EL (cell line): ENCODE measurements at places on chromosomes 12 and 14.

DNA sequence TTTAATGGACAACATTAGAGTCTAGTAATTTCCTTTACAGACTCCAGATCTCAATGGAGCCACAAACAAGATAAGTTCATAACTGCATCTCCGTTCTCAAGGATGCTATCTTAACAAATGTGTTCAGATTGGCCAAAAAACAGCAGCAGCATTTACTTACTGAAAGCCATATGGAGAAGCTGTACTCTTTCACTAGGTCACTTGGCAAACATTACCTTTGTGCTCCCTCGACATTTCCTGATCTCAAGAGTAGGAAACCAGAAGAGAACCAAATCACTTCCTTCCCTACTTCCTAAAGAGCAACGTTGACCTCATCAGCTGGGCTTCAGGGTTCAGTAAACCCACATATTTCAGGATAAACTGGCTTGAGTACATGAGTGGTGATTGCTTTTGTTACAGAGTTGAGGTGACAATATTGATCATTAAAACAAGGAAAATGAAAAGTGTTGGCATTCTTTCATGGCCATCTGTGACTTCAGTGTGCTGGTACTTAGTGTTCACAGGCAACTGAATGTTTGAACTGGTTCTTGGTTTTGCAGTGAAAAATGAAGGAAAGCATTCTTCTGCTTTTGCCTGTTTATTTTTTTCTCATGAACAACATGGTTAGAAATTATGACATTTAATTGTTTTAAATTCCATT, 449.6 kb downstream of the TMEM117 start:
- DNase-seq, result no peak

DNA sequence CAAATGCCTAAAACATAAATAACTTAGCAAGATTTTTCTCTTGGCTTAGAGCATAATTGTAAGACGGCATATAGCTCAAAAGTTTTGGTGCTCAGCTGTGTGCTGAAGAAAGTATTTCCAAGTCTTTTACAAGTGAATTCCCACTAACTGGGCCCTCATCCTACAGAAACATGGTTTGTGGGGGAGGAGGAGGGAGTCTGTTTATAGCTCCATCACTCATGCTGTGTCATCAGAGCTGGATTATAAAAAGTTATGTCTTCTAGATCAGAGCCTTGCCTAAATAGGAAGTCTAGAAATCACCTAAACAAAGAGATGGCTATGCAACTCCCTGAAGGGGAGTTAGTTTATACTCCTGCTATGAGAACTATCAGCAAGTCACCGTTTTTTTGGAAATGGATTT, 65.9 kb upstream of the OTOGL start:
- peak; percentile 68 for DNase-seq

DNA sequence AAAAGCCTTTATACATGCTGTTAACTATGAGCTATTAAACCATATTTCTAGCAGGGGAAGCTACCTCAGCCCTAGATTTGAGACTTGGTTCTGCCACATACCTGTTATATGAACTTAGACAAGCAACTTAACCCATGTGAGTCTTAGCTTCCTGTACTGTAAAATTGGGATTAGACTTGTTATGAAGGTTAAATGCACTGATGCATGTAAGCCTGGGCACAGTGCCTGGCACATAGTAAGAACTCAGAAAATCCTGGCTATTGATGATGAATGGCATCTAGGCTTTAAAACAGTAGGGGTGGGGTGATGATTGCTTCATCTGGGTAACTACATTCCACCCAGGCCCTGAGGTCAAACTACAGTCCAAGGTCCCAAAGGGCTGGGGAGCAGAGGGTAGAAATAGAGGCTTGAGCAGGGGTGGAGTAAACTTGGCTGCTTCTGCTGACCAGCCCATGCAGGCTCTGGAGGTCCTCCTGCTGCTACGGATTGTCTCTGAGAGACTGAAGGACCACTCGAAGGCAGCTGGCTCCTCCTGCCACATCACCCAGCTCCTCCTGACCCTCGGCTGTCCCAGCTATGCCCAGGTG, 11.3 kb downstream of the ESPL1 start:
- DNase-seq, result no peak

DNA sequence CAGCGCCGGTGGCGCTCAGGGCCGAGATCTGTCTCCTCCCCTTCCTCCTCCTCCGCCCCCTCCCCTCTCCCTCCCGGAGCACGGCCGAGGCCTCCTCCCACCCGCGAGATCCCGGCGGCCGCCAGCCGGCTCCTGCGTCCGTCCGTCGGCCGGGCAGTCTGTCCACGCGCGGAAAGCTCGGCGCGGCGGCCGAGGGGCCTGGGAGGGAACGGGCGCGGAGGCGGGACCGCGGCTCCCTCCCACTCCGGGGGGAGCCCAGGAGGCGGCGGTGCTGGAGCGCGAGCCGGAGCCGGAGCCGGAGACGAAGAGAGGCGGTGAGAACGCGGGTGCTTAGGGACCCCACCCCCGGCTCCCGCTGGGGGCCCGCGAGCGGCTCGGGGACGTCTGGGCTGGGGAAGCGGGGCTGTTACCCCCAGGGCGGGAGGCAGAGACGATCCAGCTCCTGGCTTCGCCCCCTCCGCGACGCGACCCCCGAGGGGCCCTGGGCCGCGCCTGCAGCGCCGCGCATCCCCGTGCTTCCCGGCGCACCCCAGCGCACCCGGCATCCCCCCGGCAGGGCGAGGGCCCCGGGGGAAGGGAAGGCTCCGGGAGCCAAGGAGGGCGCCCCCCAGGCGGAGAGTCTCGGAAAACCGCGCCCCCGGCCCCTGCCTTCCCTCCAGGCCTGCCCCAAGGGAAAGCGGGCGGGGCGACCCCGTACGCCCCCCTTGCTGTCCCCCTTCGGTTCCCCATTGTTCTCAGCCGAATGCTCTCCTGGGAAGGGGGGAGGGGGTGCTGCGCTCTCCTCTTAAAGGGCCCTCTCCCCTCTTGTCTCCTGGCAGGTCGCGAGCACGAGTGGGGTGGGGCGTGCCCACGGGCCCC, at the start of gene DTX1:
Gene DTX1 (plus strand): TSS at position 100 of the 858 bp plus-strand sequence. CDS start 1,463 bp downstream, outside the sequence.
- no peak for DNase-seq

GRCh38 chr12:4272424-4273272, 914 bp upstream of the CCND2 start:
- no peak for DNase-seq

DNA sequence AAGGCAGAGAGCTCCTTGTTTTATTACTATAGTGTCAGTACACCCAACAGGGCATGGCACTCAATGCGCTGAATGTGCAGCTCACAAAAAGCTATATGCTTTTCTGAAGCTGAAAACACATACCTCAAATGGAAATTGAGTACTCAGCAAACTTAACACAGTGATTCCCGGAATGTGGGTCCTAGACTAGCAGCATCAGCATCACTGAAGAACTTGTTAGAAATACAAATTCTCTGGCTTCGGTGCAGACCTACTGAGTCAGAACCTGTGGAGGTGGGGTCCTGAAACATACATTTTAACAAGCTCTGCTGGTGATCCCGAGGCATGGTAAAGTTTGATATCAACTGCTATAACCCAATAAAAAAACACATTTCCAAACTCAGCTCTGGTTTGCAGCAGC, 14.9 kb downstream of the RERG start:
- DNase-seq, result no peak
